Suppressor macrophage (primary cell): ENCODE measurements at places on chromosomes 7 and 10.

DNA sequence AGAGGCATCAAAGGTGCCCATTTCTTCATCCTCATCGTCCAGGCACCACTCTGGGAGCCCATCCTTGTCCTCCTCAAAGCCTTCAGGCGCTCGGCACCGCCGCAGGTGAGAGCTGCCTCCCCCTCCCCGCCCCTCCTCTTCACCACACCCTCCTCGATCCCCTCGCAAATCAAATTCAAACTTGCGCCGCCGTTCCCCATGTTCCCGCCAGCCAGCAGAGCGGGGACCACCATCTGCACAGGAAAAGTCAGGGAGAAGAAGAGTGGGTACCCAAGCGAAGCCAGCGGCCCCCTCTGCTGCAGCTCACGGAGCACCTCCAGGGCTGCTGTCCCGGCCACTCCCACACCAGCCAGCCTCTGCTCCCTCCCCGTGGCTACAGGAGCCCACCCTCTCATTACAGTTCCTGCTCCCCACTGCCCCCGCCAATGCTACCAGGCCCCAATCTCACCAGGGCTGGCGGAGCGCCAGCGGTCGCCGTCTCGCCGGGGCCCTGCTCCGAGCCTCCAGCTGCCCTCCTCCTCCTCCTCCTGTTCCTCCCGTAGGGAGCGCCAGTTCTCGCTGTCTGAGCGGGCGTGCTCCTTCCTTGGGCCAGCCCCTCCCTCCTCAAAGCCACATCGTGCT, 7.7 kb downstream of the GIGYF1 start:
- no peak for DNase-seq

DNA sequence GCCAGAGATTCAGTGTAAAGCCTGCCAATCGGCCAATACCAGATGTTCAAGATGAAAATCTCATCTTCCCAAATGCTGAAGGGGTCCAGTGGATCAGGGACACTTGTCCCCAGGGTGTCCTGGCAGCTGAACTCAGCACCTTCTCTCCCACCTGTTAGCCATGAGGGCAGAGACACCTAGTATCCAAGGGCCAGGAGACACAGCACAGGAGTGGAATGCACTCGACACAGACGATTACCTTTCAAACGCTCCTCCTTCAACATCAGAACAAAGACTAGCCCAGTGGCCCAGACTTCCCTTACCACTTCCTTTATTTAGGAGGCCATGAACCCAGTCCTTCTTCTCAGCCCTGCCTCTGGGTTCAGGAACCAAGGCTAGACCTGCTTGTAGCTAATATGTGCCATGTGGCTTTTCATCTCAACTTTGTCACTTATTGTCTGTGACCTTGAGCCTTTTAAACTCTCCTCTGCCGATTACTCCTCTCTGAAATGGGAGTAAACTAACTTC, 180.3 kb upstream of the PLXNA4 start:
- no peak for DNase-seq

- no peak for DNase-seq
Measured at GRCh38 chr7:31111109-31111451, 59.0 kb downstream of the ADCYAP1R1 start.

DNA sequence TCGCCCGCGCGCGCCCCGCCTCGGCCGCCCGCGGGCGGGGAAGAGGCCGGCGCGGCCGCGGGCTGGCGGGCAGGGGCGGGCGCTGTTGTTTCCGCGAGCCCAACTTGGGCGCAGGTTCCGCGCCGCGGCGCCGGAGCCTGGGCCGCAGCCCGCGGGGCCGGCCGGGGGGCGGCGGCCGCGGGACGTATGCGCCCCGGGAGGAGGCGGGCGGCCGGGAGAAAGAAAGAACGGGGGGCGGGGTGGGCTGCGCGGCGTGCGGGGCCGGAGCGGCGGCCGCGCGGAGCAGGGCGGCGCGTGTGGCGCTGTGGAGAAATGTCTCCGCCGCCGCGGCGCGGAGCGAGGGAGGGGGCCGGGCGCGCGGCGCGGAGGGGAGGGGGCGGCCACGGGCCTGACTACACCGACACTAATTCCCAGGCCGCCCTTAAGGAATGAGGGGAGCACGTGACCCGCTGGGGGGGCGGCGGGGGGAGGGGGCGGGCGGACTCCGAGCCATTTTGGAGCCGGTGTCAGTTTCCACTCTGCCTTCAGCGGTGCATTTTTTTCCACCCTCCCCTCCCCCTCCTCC, at the start of gene BMI1:
TSS of gene BMI1 (plus strand) at position 509 of the 565 bp plus-strand sequence. CDS start 5,351 bp downstream, outside the sequence.
- peak; percentile 62 for DNase-seq

DNA sequence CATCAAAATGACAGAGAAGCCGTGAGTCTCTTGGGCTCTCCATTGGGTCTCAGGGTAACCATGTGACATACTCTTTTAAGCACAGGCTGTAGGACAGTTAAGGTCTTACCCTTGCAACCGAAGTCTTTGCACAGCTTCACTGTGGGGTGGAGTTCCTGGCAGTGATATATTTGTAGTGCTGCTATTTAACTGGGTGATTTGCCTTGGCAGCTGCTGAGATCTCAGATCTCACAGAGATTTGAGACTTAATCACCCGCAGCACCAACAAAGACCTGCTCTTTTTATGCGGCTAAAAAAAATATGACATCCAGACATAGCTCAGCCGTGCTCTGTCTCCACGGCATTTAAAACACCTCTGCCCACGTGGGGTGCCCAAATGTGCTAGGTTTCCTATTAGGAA, 63.4 kb upstream of the NPTX2 start:
- DNase-seq = no peak

- peak; percentile 16 for DNase-seq
Measured at GRCh38 chr10:101972761-101973160, 83.2 kb downstream of the ARMH3 start.

DNA sequence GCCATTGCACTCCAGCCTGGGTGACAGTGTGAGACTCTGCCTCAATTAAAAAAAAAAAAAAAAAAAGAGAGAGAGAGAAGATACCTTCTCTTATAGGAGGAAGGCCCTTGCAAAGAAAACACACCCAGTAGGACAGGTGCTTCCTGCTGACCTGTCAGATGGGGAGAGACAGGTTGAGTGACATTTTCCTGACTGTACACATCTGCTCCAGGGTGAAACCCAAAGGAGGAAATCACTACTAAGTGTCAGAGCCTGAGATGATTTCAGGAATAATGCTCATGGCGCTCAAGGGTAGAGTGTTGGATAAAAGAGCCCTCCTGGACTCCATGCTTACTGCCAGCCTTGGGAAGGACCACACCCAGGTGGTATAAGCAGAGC, 1.7 kb upstream of the STN1 start:
- DNase-seq = no peak

DNA sequence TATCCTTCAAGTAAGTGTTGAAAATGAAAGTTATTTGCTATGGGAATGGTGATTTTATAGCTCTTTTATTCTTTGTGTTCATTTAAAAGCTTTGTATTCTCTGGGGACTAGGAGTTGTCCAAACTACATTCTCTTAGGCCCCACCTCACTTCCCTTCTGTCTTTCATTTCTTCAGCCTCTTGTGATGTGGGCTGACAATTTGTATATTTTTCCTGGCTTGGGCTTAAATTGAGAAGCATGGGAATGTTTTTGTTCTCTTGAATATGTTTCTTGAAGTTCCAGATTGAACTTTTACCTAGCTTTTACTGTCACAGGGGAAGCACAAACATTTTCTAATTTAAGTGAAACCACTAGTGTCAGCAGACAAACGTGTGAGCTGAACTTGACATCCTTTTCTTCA, 27.9 kb downstream of the BBS9 start:
- no peak for DNase-seq

- DNase-seq = no peak
Measured at GRCh38 chr7:36217211-36217960, 64.3 kb downstream of the EEPD1 start.

DNA sequence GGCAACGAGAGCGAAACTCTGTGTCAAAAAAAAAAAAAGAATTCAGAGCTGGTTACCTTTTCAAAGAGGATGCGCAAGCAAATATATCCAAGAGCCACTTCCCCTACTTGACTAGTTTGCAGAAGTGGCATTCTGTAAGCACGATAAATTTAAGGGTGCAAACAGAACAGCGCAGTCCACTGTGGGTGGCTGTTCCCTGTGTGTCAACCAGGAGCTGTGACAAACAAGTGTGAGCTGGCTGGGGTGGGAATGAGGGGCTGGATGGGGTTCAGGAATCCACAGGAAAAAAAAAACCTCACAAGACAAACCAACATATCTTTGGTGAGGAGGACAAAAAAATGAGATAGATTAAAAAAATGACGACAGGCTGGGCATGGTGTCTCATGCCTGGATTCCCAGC, 15.9 kb downstream of the GUSB start:
- peak; percentile 39 for DNase-seq

GRCh38 chr7:5050676-5051075, 5.0 kb downstream of the RBAK start:
- no peak for DNase-seq

DNA sequence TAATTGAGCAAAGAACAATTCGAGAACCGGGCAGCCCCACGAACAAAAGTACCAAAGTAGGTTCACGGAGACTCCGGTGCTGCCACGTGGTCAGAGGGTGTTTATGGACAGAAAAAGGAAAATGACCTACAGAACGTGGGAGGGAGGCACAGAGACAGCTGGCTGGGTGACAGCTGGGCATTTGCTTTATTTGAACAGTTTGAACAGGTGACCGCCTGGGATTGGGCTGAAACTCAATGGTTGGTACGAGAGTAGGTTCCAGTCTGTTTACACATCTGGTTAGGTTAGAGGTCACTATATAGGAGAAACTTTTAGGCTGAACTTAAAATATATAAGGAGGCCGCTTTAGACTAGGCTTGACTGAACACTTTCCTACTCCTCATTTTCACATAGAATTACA, 50.6 kb upstream of the CELF2 start:
- no peak for DNase-seq

DNA sequence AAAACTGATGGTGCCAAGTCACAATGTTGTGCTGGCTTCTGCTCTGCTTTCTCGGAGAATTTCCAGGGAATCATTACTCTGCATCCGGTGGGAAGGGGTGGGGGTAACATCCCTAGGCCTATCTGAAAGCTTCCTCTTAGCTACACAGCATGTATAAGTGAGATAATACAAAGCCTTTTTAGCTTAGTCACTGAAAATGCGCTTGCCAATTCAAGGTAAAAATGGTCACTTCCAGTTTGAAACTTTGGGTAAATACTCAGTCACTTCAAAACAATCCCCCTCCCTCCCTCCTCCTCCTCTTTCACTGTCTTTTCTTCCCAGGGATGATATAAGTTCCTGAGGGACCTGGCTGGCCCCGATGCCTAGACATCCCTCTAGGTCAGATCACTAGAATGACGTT, 57.3 kb upstream of the APBB1IP start:
- DNase-seq = peak; percentile 9
